ENCODE measurements at places on chromosomes 12 and 14.

DNA sequence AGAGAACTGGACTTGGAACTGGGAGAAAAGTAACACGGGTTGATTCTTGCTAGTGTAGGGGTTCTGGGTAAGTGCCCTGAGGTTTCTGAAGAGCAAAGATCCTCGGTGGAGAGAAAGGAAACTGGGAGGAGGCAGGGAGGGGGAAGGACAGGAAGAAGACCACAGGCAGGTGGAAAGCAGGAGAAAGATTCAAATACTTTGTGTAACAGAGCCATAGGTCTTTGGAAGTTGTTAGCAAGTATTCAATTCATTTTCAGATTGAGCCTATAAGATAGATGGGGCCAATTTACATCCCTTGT lies 1.3 kb downstream of the PNP start:
- no peak for DNase-seq

DNA sequence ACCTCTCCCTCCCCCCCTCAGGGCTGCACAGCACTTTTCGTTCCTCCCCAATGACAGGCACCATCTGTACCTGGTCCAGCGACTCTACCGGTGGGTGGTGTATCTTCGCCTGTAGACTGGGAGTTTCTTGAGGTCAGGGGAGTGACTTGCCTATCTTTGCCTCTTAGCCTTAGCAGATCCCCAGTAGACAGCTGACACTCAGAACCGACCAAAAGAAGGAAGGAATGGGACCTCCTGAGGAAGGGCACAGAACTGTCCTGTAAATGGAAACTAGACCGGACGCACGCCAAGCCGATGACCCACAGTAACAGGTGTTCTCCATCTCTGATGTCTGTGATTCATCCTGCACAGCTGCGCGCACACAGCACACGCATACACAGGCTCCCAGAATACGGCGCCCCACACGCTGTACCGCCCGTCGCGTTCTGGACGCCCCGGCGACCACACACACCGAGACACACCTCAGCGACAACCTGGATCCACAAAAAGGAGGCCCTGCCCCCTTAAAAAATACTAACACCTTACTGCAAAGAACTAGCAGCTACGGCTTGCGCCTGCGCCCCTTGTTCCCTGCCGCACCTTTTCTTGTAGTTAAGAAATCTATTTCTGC lies 673 bp upstream of the TTC9 start:
- DNase-seq: no peak

- no peak for DNase-seq
Observed at GRCh38 chr14:105876158-105876557, 349.8 kb downstream of the TMEM121 start.

DNA sequence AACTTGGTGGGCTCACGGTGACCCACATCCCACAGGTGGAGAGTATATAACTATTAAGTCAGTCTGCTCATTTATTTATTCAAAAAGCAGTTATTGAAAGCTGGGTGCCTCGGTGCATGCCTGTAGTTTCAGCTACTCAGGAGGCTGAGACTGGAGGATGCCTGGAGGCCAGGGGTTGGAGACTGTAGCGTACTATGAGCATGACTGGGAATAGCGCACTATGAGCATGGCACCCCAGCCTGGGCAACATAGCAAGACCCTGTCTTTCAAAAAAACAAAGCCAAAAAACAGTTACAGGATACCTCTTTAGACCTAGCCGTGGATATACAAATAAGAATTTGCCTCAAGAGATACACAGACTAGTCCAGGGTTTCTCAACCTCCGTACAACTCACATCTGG lies 139.8 kb downstream of the ZFP36L1 start:
- DNase-seq: no peak

DNA sequence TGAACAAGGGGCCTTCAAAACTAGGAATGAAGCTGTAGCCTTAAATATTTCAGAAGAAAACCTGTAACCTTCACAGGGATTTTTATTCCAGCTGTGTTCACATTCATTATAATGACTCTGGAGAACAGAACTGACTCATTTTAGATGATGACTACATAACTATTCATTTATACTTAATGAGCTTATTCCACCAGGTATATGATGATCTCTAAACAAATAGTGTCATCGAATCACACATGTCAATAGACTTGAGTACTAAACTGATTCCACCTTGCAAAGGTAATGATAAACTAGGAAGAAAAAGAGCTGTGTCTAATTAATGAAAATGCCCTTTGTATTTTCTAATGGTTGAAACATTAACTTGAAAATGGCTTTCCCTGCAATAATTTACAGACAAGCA lies 433.2 kb downstream of the PDZRN4 start:
- no peak for DNase-seq
